ENCODE measurements at places on chromosomes 7 and 10. TPM values are rescaled to one million over a fixed set of nuclear protein-coding genes. Genes with fewer than 3 reads are reported as not detected.

The ANKRD30A gene
- not detected for polyA plus RNA-seq

The CALHM2 gene
- 8.0 TPM for polyA plus RNA-seq

The OR2A12 gene
- not detected for polyA plus RNA-seq

The SEMA3E gene
- polyA plus RNA-seq = 0.15 TPM

The WDR37 gene
- polyA plus RNA-seq = 6.0 TPM

The CDH23 gene
- polyA plus RNA-seq = 1.1 TPM

The C7orf57 gene
- polyA plus RNA-seq = not detected

The LRMDA gene
- 48.6 TPM for polyA plus RNA-seq

The IFIT1B gene
- not detected for polyA plus RNA-seq

The C10orf53 gene
- not detected for polyA plus RNA-seq

The OPALIN gene
- polyA plus RNA-seq = not detected

The PPIA gene
- polyA plus RNA-seq = 2,940 TPM

The CROT gene
- polyA plus RNA-seq = 17.0 TPM

The DPP6 gene
- polyA plus RNA-seq = 6.9 TPM

The SPDYE11 gene
- polyA plus RNA-seq = not detected

The PILRA gene
- 15.4 TPM for polyA plus RNA-seq

The PITX3 gene
- polyA plus RNA-seq = 0.39 TPM

The AMPH gene
- polyA plus RNA-seq = 1.4 TPM

The SLC26A5 gene
- polyA plus RNA-seq = not detected

The TMEM196 gene
- not detected for polyA plus RNA-seq

The SFTPD gene
- polyA plus RNA-seq = 1.7 TPM

Measured in kidney (tissue), 22 donors.